GM12865 (cell line): ENCODE measurements at places on chromosomes 4 and X.

- DNase-seq: no peak
Measured at GRCh38 chr4:147015491-147015890, 69.8 kb upstream of the TTC29 start.

- no peak for DNase-seq
Measured at GRCh38 chrX:133666256-133666655, 251.0 kb upstream of the GPC4 start.

DNA sequence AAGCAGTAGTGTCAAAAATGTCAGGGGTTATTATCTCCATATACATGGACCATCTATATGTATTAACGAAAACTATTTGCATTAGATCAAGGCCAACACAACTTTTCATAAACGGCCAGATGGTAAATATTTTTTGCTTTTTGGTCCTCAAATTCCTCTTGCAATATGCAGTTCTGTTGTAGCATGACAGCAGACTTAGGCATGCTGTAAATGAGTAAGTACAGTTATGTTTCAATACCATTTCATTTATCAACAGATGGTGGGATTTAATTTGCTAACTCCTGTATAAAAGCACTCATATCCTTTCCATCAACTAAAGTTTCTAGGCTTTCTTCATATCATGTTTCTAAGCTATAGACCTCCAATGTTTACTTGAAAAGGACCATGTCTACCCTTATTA lies 208.1 kb downstream of the ANKRD50 start:
- DNase-seq: no peak

GRCh38 chr4:17650406-17650805 lies 36.0 kb downstream of the MED28 start:
- no peak for DNase-seq

- no peak for DNase-seq
Measured at GRCh38 chr4:26779224-26779623, 81.4 kb upstream of the STIM2 start.

GRCh38 chr4:876780-877179 lies 50.9 kb upstream of the CPLX1 start:
- no peak for DNase-seq

DNA sequence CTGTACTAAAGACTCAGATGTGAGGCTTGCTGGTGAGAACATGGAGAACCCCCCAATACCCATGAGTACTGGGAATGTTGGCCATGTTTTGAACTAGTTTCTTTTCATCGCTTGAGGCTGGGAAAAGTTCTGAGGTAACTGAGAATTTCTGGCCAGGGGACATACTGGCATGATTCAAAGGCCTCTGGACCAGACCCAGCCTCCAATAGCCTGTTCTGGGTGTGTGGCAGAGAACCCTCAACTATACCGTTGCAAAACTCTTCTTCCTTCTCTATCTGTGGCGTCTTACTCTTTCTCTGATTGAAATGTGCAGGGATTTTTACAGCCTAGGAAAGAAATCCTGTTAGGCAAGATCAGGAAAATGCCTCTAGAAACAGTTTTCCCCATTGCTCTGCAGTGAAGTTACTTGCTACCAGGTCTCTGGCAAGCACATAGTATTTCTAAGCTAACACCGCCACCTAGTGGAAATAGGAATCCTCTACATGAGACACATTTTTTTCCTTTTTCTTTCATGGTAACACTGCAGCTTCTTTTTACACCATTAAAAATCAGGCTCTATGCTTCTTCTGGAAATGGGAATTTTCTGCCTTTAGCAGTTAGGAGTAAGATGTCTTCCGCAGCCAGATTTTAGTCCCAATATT lies 170.7 kb upstream of the ZCCHC13 start:
- DNase-seq: peak; percentile 43

DNA sequence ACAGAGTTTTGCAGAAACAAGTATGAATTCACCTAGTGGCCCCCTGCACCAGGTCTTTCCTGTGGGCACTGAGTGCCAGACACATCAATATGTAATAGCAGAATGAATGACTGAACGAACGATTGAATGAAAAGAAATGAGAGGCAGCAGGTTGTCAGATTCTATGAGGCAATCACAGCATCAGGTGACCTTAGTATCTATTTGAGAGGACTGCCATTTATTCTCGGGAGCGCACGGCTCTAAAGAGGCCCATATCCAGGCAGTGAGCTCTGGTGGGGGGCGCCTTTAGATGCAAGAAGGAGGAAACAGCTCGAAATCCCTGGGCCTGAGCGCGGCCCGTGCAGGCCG lies 528 bp upstream of the SLC25A4 start:
- DNase-seq: no peak

DNA sequence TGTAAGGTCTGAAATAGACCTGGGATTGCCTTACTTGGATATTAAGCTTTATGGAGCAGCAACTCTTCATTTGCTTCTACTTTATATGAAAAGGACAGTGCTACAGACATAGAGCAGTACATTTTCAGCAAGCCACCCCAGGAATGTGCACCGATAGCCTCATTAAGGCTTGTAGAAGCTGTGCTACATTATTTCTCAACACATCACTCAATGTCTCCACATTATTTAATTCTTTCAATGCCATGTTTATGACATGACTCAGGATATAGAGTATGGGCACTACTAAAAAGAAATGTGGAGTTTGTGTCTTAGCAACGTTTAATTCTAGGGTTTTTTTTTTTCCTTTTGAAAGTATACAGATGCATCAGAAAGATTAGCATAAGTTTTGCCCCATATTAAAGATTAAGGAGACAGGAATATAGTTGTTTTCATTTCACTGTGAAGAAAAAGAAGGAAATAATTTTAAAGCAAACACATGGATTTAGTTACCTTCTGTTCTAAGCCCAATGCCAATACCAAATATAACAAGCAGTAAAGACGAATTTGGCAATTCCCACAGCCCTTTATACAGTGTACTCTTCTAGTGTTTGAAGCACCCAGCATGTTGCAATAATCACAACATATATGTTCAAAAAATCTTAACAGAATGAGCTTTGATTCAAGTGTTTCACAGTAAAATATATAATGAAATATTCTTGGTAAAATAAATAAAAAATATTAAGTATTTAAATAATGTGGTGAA lies 2140.1 kb upstream of the AGA start:
- DNase-seq: no peak

- DNase-seq: no peak
Measured at GRCh38 chr4:126318376-126318775, 1003.6 kb downstream of the FAT4 start.

GRCh38 chr4:108170631-108171338 lies 2.1 kb upstream of the LEF1 start:
- DNase-seq: no peak

GRCh38 chr4:146212781-146213180 lies 1.6 kb upstream of the REELD1 start:
- no peak for DNase-seq

DNA sequence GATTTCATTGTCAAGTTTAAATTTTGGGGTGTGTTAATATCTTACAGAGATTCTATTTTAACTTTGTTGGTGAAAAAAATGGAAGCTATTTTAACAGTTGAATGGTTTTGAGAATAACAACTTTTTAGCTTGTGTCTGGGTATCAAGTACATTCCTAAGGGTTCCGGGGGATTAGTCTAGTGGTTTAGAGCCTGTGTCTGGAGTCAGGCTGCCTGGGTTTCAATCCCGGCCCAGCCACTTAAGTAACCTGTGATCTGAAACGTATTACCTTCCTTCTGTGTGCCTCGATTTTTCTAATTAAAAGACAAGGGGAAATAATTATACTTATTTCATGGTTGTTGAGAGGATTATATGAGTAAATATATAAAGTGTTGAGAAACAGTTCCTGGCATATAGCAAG lies 288.6 kb upstream of the NR3C2 start:
- no peak for DNase-seq

DNA sequence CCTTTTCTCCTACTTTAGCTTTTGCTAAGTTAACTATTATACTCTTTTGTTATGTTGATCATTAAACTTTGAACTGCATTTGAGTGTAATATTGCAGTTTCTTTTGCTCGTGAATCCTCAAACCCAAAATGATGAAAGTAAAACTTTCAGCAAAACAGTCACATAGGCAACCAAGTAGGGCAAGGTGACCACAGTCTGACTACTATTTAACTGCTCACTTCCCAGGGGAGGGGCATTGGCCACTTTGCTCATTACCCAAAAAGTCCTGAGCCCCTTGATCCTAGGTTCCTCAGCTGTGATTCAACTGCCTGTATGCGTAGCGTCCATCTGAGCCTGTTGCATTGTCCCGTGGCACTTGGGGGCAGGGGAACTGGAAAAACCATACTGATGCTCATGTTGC lies 17.0 kb downstream of the RBMX2 start:
- no peak for DNase-seq

DNA sequence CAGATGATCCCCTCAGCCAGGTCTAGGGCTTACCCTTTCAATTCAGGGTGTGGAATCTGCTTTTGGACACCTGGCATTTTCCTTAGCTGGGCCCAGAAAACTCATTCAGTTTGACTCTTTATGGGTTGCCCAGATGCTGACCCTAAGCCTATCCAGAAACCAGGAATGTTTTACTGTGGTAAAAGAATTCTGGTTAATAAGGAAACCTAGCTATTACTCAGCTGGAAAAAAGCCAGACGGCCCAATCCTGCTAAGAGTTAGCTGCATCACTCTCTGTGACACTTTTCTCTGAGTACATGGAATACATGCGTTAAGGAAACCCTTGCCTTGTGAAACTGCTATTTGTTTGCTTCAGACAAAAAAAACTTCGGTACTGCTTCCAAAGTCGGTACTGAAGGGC lies 28.0 kb downstream of the ING2 start:
- no peak for DNase-seq

DNA sequence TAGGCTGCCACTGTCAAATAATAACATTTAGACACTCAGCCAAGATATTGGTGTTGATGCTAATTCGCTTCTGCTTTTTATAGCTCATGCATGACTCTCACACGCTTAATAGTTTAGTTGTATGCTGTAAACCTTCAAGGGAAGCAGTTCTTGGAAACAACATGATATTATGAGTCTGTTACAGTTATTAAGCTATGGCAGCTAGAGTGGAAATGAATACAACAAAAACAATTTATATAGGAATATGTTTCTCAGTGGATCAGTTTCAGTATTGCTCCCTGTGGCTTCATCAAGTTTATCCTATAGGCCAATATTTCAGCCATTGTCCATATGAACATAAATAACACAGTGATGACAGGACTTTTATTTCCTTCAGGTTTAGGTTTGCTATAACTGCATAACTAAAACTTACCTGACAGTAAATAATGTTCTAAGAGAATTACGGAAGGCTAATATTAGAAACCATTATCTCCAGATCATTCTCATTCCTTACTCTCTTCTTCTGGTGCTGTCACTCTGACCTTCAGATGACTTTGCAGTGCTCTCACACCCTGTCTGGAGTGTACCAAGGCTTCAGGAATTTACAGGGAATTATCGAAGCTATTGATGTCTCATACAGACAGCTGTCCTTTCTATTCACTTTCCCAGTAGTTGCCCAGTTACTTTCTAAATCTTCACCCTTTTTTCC lies 555.0 kb downstream of the ANKRD50 start:
- no peak for DNase-seq

GRCh38 chr4:9898596-9899305 lies 117.3 kb downstream of the DRD5 start:
- DNase-seq: peak; percentile 18

DNA sequence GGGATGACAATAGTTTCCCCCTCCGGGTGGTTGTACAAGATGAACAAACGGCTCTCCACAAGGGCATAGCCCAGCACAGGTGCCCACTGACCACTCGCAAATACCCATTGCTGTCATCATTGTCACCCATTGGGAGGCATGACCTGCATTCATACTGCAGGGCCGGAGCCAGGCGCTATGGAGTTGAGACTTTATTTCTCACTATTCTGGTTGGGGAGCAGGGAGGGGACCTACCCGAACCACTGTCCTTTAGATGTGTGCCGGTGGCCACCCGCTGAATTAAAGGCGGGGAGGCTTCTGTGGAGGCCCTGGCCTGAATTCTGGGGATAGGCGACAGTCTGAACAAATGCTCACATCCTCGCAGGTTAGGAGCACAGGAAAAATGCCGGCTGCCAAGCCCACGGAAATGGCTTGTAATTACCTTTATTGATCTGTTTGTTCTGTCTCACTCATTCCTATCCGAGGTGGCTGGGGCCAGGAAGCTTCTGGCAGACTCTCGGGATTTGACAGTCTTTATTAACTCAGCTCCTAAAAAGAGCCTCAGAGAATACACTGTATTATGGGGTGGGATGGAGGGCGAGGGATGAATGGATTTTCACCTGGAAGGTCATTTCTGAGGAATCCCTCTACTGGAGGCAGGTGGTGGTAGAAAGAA lies 125.1 kb upstream of the PSAPL1 start:
- DNase-seq: no peak

DNA sequence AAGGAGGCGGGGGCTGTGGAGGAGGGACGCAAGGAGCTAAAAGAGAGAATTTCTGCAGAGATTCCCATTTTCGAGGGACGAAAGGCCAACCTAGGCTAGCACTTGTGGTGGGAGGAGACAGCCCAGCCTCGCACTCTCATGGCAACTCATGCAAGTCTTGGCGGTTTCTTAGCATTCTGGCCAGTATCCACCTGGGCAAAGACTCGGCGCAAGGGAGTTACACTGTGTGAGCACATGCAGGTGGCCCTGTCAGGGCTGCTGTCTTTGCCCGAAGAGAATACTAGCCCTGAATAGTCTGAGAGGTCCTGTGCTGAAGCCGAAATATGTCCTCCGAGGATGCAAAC lies 15.5 kb downstream of the MCF2 start:
- DNase-seq: peak; percentile 18

- DNase-seq: peak; percentile 0
Measured at GRCh38 chrX:77276742-77277141, 170.4 kb upstream of the FGF16 start.

GRCh38 chr4:155946486-155946885 lies 7.2 kb downstream of the CTSO start:
- DNase-seq: no peak

DNA sequence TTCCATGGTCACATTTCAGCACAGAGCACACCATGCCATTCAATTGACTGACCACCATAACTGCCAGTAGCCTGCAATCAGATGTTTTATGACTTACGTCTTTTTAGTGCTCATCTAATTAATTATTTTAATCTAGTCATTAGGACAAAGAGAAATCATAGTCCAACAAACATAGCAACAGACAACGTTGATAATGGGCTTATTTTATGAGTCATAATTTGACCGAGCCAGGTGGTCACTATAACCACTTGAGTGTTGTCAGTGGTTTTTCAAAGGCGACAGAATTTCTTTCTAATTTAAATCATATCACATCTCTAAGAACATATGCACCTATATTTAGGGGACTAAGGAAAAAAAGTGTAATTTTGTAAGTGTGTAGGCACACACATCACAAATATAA lies 1.9 kb downstream of the SEC24D start:
- peak; percentile 51 for DNase-seq

DNA sequence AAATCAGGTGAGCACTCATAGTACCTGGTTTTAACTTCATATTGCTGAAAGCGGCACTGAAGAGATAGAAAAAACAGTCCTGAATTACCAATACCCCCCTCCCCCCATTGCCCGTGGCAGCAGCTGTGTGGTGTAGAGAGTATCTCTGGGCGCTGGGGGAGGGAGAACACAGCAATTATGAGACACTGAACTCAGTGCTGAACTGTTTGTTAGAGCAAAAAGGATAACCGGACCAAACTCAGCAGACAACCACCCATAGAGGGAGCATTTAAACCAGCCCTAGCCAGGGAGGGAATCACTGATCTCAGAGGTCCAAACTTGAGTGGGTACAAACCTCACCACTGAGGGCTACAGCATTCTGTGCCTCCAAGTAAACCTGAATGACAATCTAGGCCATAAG lies 457.4 kb upstream of the TEX13C start:
- no peak for DNase-seq
